ENCODE measurements at places on chromosomes 7 and 10.

- DNase-seq, result no peak
Measured at GRCh38 chr10:125209591-125210355, 49.4 kb upstream of the CTBP2 start.

DNA sequence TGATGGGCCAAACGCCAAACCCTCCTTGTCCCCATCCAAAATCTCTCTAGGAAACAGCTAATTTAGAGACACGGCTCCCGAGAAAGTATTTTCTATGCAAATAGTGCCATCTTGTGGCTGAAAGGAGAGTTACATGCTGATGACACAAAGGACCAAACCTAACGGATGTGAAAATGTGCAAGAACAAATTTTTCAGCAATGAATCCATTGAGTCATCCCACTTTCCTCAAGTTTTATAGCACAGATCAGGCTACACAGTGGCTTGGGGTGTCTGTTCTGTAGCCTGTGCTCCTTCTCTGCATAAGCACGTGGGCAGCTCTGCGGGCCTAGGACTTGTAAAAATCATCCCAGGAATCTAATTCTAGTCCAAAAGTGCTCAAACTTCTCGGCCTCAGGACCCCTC lies 154.8 kb upstream of the PRR15 start:
- DNase-seq, result peak; percentile 11

DNA sequence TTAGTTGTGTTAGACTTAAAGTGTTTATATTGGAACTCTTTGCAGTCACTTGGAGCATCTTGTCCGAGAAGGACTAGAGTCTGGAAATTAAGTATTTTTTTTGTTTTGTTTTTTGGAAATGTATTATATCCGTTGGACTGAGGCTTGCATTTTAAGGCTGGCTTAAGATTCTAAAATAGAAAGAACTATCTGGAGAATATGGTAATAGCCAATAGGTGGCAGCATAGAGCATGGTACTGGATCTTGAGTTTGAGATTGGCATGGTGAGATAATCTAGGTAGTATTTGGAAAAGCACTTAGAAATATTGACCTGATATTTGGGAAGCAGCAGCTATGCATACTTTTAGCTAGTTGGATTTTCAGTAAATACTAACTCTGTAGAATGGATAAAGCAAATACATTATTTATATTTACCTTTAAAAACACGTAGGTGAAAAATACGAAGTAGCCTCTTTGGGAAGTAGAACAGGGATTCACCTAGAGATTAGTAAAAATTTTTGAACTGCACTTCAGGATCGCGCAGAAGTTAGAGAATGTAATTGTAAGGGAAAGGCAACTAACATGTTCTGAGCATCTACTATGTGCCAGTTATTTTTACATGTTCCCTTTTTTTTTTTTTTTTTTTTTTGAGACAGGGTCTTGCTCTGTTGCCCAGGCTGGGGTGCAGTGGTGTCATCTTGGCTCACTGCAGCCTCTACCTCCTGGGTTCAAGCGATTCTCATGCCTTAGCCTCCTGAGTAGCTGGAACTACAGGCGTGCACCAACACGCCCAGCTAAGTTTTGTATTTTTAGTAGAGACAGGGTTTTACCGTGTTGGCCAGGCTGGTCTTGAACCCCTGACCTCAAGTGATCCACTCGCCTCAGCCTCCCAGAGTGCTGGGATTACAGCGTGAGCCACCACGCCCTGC lies 78.6 kb downstream of the LCOR start:
- no peak for DNase-seq

- DNase-seq, result no peak
Measured at GRCh38 chr7:31764462-31764861, 77.4 kb downstream of the PPP1R17 start.

GRCh38 chr7:39686261-39686924 lies 63.0 kb downstream of the RALA start:
- no peak for DNase-seq

GRCh38 chr7:92667816-92668535 lies 77.8 kb upstream of the FAM133B start:
- no peak for DNase-seq

GRCh38 chr10:73790886-73791625 lies 5.7 kb downstream of the ZSWIM8 start:
- no peak for DNase-seq

DNA sequence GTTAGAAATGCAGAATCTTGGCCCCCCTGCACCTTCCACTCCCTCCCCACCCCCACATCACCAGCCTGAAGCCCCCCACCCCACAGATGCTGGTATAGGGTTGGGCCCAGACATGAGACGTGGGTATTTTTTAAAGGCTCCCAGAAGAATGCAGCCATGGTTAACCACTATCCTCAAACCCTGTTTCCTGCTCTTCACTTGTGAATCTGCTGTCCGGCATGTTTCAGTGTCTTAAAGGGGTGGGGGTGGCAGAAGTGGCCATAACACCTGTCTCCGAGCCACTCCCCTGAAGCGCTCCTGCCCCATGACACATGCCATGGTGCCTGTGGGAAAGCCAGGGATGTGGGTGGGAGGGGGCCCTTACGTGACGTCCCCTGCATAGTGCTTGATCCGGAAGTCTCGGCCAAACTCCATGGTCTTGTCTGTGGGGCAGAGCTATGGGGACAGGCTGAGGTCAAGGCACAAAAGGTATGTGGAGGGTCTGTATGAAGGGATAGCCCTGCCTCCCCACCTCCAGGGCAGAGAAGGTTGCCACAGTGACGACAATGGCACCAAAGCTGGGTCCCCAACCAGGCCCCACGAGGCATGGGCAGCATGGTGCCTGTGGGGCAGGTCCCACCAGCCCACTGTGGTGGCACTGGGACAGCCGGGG lies 9.6 kb downstream of the MYO1G start:
- no peak for DNase-seq

GRCh38 chr10:126893841-126894240 lies 11.4 kb upstream of the DOCK1 start:
- no peak for DNase-seq

DNA sequence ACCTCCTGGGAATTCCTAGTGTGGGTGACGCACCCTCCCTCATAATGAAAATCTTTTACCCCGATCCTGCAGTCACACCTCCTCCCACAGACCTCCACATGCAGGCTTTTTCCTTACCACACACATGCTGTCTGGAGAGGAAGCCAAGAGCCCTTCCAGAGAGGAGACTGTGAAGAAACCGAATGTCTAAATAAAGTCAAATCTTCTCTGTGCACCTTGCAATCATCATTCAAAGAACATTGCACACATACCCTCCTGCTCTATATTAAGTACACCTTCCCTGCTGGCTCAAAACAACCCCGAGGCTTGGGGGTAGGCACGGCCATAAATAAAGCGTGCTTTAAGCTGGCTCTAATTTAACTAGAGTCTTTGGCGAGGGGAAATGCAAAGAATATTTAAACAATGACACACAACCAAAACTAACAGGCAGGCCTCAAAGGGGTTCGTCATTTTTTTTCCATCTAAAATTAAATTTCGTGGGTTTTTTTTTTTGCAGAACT lies 34.9 kb downstream of the CALML3 start:
- DNase-seq, result no peak

DNA sequence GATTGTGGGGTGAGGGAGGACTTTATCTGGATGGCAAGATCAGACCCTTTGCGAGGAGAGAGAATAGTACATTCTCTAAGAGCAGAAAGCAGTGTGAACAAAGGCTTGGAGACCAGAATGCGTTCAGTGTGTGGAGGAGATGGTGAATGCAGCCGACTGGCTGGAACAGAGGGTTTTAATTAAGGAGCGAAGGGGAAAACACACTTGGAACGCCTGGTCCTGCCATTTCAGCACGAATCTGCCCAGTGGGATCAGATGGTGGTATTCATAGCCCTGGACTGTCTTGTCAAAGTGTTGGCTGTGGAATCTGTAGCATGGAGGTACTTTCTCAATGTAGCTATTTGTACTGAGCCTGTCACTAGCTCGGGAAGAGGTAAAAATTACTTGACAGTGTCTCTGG lies 260.9 kb downstream of the SLC25A13 start:
- no peak for DNase-seq

DNA sequence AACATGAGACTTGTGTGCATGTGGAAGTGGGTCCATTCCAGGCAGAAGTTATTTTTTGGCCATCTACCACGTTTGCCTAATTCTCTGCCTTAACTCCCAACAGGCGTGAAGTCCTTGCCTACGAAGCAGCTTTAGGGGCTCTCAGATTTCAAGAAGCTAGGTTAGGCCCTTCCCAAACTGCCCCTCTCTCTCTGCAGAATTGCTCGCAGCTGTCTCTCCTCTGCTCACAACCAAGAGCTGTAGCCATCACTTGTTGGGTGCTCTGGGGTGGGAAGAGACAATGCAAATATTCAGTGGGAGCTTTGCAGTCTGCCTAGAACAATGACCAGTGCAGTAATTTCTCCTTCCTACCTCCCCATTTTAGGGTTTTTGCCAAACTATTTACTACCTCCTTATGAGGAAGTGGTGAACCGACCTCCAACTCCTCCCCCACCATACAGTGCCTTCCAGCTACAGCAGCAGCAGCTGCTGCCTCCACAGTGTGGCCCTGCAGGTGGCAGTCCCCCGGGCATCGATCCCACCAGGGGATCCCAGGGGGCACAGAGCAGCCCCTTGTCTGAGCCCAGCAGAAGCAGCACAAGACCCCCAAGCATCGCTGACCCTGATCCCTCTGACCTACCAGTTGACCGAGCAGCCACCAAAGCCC lies 24.9 kb downstream of the CYP17A1 start:
- no peak for DNase-seq

GRCh38 chr7:123569352-123570010 lies 11.9 kb upstream of the NDUFA5 start:
- no peak for DNase-seq

DNA sequence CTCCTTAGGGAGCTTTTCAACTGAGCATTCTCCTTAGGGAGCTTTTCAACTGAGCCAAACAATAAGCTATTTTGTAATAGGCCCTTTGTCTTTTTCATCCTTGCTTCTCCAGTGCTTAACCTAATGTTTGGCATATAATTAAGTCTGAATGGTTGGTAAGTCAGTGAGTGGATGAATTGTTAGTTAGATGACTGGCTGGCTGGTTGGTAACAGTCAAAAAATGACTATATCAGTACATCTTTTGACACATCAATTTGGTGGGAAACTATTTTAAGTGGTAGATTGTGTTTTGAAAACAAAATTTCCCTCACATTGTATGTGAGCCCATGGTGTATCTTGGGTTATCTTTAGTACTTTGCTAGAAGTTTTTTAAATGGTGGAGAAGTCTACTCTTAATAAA lies 16.4 kb downstream of the ING3 start:
- DNase-seq, result no peak

- no peak for DNase-seq
Measured at GRCh38 chr10:34178756-34179155, 636.3 kb downstream of the PARD3 start.

GRCh38 chr10:17147884-17148489 lies 18.4 kb upstream of the CUBN start:
- no peak for DNase-seq

- DNase-seq, result no peak
Measured at GRCh38 chr7:81236560-81236959, 317.7 kb upstream of the SEMA3C start.

GRCh38 chr10:66748217-66748616 lies 177.6 kb upstream of the LRRTM3 start:
- DNase-seq, result no peak

DNA sequence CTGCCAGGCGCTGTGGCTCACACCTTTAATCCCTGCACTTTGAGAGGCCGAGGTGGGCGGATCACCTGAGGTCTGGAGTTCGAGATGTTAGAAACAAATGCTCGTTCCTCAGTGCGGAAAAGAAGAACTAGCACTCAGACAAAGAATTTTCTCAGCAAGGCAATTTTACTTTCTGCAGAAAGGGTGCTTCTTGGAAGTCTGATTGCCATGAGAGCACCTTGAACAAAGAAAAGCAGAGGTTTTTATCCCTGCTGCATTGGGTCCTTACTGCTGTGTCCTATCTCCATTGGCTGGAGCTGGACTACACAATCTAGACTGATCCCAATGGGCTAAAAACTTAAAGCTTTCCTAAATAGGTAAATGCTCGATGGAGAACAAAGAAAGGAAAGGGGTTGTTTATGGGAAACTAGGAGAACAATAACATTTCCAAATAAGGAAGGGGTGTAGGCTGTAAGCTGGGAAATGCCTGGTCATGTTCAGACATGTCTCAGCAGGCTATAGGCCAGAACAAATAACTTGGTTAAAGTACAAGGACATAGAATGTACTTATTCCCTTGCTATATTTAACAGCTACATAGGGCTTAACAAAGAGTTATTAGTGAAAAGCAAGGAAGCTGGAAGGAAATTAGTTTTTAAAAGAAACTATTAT lies 26.1 kb upstream of the ACTR3B start:
- no peak for DNase-seq
